GM12878 (cell line): ENCODE measurements at places on chromosomes 2 and 18. TPM values are rescaled to one million over a fixed set of nuclear protein-coding genes. Genes with fewer than 3 reads are reported as not detected.

The GPR45 gene
- not detected in 2 replicates for total RNA-seq

The DNAJC5G gene
- not detected in 2 replicates for total RNA-seq

The PAX3 gene
- total RNA-seq, result not detected in 2 replicates

- H3K27me3 ChIP-seq, result no peaks in the 10 kb centered on the region
- H3K4me3 ChIP-seq, result peak overlapping the region; percentile 95
Measured at GRCh38 chr18:267380-267687, 513 bp downstream of the THOC1 start.

DNA sequence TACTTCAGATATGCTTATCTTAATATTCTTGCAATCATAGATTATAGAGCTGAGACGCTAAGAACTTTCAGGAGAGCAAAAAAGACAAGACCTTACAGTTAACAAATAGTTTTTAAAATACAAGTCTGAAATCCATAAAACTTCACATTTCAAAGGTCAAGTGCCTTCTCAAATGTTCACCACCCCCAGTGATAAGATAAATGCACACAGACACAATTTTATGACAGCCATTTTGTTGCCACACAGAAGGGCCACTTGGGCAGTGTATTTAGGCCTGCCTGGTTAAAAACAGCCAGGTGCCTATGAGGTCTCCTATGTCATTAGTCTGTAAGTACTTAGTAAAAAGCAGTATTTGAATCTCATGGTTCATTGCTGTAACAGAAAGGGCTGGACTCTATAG is 8.1 kb upstream of the PSTPIP2 start:
- H3K27me3 ChIP-seq, result no peaks in the 10 kb centered on the region
- peaks cover 4% of the 10 kb centered on the region for H3K36me3 ChIP-seq
- no peak overlapping the region for H3K27ac ChIP-seq
- H3K4me3 ChIP-seq, result no peak overlapping the region
- no peaks in the 10 kb centered on the region for H3K4me1 ChIP-seq
